ENCODE measurements at places on chromosomes 11 and 22. TPM values are rescaled to one million over a fixed set of nuclear protein-coding genes. Genes with fewer than 3 reads are reported as not detected.
A peak's percentile ranks its signal among the peaks of the same experiment; 100 is the strongest.

- DNase-seq = no peak
Observed at GRCh38 chr11:23181022-23181807, 320.9 kb upstream of the CCDC179 start.

- DNase-seq = no peak
Observed at GRCh38 chr22:39559456-39560105, 11.0 kb upstream of the CACNA1I start.

DNA sequence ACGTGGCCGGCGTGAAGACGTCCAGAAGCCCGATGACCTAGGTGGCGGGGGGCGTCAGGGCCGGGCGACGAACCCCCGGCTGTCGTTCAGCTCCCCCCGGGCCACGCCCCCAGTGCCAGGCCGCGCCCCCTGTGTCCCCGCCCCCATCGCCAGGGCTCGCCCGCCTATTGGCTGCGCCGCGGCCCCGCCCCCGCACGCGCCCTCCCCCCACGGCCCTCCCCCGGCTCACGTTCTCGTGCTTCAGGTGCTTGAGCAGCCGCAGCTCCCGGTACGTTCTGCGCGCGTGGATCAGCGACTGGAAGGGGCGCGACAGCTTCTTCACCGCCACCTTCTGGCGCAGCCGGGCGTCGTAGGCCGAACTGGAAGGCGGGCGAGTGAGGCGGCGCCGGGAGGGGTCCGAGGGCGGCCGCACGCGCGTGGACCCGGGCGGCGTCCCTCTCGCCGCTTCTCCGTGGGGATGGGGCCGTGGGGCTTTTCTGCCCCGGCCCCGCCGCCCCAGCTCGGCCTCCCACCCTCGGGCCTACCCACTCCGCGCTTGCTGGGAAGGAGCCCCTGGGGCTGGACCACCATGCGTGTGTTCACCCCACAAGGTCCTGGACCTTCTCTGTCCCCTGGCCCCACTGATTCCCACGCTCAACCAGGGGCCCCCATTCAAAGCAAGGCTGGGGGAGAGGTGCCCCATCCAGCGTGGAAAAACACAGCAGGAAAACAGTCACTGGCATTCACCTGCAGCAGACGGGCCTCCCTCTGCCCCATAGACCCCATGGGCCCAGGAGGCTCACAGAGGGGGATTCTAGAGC is 2.4 kb downstream of the MAPK11 start:
- peak; percentile 90 for DNase-seq

DNA sequence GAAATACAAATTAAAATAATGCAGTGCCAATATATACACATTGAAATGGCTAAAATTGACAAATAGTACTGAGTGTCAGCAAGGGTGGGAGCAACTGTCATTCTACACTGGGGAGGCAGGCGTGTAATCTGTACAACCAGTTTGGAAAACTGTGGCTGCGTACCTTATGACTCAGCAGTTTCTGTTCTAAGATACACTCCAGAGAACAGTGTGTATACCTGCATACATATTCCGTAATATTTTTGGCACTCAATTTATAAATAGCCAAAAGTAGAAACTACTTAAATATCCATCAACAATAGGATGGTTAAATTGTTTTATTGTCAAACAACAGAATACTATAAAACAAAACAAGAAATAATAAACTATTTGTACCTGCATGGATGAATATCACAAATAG is 57.6 kb downstream of the RNF169 start:
- DNase-seq = no peak

DNA sequence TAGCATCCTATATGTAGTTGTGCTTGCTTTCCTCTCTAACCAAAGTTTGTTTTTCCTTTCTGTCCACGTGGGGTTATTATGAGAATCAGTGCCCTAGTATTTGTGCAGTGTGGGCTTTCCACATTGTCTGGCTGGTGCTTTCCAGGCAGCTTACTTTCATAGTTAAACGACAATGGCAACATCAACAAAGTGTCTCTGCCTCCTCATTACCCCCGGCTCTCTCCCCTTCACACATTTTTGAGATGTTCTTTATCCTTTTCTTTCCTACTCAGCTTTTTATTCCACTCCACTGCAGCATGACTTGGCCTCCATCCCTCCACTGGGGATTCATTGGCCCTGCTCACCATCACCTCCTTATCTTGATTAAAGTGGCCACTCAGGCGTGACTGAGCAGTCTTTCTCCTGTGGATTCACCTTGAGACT is 19.1 kb downstream of the SPECC1L start:
- DNase-seq = no peak

DNA sequence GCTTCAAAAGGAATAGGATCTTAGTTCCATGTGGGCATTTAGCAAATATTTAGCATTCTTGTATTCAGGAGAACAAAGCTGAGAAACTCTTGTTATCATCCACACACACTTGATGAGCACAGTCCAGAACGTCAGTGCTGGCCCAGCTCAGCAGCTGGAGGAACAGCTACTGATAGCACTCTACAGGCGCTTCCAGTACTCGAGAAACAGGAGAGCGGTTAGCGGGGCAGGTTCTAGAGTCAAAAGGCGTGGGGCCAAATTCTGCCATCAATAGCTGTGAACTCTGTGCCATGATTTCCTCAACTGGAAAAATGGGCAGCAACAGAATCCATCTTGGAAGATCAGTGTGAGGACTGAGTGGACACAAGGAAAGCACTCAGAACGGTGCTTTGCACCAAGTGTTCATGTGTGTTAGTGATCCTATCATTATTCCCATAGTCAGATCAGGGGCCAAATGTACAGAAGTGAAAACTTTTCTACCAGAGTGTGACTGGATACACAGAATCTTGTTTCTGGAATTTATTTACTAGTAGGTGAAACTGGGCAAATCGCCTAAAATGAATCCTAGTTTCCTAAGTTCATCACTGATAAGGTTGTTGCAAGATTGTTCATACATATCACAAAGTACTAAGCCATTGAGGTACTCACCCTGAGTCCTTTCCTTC is 3.2 kb downstream of the JOSD1 start:
- DNase-seq = no peak

DNA sequence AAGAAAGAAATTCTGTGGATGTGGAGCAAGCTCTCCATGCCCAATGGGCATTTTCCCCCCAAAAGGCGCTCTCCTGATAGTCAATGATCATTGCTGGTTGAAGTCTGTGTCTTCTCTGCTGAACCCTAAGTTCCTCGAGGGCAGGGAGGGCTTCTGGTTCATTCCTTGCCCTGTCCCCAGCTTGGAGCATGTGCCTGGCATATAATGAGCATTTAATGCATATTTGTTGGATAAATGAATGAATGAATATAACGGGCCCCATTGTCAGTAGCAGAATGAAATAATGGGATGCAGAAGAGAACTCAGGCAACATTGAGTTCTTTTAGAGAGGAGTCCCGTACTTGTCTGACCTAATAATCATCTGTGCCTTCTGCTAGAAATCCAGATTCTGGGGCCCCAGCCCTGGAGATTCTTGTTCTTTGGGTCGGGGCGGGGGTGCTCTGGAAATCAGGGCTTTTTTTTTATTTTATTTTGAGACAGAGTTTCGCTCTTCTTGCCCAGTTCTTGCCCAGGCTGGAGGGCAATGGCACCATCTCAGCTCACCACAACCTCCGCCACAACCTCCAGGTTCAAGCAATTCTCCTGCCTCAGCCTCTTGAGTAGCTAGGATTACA is 64.4 kb downstream of the CD82 start:
- DNase-seq = no peak

- DNase-seq = no peak
Observed at GRCh38 chr11:63491636-63492372, 837 bp upstream of the PLAAT5 start.

DNA sequence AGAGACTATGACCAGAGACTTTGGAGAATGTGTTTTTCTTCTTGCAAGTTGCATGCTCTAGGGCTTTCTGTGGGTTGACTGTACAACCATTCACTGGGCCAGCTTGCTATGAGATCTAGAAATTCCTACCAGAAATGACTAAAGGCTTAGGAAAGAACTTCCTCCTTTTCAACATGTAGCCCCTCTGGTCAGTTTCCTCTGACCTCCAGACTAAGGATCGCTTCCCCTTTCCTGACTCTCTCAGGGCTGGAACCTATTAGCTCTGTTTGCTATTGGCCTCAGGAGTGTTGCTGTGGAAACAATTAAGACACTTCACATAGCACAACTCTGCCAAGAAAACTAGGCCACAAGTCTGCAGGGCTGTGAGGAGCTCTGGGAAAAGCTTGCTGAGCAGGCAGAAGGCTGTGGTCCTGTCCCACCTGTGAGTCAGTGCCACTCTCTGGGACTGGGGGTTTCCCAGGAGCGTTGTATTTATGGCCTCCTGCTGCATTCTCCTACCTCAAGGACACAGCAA is 10.7 kb downstream of the CRY2 start:
- DNase-seq = peak; percentile 78

DNA sequence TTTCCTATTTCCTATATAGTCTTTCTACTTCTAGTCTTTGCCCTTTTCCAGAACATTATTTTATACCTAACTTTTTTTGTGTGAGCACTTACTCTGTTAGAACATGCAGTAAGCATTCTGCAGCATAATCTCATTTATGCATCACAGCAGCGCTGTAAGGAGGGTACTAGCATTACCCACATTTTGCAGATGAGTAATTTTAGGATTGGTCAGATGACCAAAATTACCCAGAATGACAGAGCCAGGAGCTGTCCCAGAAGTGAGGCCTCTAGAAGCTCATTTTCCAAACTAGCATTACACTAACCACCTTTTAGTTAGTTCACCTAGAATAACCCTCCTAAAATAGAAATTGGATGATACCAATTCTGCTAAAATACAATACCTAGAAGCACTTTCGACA is 47.1 kb upstream of the ARHGAP32 start:
- no peak for DNase-seq

- no peak for DNase-seq
Observed at GRCh38 chr11:70126494-70126893, 48.4 kb downstream of the ANO1 start.

- no peak for DNase-seq
Observed at GRCh38 chr11:78465169-78465942, 47.7 kb upstream of the GAB2 start.

- no peak for DNase-seq
Observed at GRCh38 chr11:117579161-117579560, 217.9 kb downstream of the DSCAML1 start.

DNA sequence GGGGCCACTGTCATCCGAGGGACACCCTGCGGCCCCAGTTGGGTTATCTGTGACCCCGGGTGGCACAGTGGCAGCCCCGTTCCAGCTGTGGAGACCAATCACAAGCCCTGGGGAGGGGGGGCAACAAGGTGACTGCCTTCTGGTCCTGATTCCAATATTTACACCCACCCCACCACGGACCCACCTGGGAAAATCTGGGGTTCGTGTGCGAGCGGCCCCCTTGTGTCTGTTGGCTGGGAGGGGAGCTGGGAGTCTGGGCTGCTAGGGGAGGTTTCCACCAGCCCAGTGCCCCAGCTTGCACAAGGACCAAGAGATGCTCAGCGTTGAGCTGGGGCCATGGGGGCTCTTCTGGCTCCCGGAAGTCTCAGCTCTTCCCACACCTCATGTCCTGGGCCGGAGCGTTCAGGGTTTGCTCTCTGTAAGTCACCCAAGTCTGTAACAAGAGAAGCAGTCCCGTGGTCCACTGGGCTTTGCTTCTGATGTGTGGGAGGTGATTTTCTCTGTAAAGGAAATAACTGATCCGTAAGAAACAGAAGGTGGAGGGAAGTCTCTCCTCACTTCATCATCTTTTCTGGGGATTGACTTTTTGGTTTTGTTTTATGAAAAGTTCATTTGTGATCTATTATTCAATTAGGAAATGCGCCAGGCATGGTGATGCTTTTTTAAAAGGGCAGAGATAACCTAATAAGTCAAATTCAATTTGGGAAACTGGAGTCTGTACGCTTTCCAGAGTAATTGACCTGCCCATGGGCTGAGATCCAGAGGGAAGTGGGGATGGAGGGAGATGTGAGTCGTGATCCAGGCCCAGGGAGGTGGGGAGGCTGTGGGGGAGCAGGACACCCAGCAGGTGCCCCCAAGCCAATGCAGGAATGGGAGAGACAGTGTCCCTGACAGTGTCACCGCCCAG is 22.4 kb upstream of the GAL start:
- DNase-seq = peak; percentile 62

GRCh38 chr22:49979587-49980264 is 19.2 kb downstream of the PIM3 start:
- peak; percentile 38 for DNase-seq

DNA sequence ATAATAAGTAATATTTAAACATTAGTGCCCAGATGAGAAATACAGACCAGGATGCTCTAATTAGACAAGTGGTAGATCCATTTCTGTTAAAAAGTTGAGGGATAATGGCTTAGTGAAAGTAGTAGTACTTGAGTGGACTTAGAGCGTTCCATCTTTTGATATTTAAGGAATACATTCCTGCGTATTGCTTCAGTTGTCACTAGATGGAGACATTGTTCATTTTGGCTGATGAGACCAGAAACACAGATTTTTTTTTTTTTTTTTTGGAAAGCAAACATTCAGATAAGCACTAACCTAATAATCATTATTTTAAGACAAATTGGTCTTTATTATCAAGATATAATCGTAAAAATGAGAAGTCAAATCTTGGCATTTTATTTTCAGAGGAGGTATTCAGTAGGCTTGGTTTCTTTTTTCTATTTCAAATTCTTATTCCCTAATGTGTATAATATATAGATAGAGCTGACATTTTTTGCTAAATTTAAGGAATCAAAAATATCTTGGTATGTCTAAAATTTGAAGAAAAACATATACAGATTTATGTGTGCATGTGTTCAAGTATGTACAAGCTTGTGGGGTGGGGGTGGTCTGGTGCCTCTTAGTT is 92.9 kb downstream of the DYNC2H1 start:
- no peak for DNase-seq

DNA sequence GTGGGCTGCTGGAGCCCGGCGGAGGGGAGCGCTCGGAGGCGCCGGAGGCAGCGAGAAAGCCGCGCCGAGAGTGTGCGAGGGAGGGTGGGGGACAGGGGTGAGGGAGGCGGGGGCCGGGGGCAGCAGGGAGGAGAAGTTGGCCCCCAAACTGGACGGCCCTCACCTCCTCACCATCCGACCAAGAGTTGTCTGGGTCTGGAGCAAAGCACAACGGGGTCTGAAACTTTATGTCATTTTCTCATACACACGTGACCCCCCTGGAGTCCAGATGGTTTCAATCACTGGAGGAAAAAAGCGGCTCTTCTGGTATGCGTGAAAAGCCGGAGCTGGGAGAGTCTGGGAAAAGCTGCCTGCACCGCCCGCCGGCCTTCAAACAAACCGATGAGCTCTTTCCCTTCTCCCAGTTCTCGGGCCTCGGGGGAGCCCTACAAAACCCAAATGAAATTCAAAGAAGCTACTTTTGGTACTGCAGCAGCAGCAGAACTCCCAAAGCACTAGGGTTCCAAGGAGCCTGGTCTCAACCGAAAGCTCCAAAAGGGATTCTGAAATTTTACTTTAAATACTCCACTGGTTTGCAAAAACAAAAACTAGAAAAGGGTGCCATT is 39.7 kb upstream of the AKIP1 start:
- peak; percentile 62 for DNase-seq

Gene APOBEC3A
- total RNA-seq = 7.3 TPM

Gene CRYBB2
- total RNA-seq = not detected

Gene DBX1
- total RNA-seq = not detected

Gene RIMBP3C
- total RNA-seq = 0.32 TPM

Gene AIFM3
- total RNA-seq = 1.0 TPM

Gene MRGPRG
- total RNA-seq = not detected

Gene SLC15A3
- 47.8 TPM for total RNA-seq

Gene TRIM49
- not detected for total RNA-seq
